Osteoblast (primary cell): ENCODE measurements at places on chromosomes 1 and 21.

DNA sequence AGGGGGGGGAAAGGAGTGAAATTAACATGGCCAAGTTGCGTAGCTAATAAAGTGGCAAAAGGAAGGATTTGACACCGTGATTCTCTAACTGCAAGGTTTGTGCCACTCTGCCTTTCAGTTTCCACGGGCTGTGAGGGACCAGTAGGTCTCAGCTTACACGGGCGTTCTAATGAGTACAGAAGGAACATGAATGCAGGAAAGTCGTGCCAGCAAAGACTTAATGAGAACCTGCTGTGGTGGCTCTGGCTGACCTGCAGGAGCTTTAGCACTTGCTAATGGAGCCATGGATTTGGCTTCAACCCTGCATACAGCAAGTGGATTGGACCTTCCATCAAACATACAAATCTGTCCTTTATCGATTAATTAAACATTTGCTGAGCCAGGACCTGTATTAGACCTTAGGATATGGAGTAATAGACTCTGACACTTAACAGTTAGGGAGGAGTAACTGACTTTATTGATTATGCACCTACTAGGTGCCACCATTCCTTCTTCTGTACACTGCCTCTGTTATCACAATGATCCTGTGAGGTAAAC lies 15.1 kb upstream of the PITHD1 start:
- no peak for DNase-seq

DNA sequence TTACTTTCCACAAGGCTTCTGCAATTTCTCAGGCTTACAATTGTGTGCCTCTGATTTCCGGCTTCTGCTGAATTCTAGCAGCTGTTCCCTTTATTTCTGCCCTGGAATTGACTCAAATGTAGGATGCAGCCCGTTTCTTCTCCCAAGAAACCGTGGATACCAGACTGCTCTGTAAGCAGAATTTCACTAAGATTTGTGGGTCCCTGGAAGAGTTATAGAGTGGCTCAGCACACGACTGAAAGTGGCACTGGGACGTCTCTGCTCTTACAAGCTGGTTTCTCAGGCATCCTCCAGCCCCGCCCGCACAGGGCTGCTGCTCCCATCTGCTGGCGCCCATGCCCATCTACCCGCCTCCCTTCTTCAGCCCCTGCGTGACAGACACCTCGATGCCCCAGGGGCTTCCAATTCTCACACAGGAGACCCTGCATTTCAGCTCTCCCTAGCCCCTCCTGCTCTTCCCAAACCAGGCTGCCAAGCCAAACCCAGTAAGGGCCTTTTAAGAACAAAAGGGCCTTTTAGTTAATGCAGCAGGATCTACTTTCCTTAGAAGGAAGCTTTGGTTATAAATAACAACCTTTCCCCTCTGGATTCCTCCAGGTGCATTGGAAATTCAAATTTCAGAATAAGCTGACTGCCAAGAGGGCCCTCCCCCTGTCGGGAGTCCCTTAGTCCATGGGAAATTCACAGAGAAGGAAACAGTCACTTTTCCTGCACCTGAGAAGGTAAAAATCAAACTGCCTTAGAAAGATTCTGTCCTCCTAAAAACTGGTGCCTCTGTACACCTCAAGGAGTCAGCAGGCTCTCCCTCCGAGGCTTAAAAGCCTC lies 45.4 kb upstream of the TENT5B start:
- DNase-seq = no peak

DNA sequence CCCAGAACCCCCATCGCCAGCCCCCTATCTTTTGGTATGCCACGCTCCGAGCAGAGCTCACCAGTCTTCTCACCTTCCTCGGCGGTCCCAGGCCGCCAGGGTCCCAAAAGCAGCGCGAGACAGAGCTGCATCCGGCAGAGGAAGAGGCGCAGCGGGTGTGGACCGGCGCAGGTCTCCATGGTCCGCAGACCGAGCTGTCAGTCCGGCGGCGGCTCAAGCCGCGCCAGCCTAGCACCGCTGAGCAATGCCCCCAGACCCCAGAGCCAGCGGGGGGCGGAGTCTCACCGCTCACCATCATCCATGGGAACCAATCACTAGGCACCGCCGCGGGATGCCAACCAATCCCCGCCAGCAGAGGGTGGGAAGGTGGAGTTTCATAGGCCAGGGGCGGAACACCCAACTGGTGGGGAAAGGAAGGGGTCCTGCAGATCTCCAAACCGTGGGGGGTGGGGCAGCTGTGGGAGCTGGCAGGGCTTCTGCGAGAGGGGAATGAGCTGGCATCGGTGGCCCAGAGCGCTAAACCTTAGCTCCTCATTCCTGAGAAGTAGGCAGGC lies at the start of gene EPHA10:
EPHA10 (minus strand) TSS at position 233 of the 554 bp plus-strand sequence; CDS start at position 179, 54 bp downstream.
- DNase-seq = no peak

DNA sequence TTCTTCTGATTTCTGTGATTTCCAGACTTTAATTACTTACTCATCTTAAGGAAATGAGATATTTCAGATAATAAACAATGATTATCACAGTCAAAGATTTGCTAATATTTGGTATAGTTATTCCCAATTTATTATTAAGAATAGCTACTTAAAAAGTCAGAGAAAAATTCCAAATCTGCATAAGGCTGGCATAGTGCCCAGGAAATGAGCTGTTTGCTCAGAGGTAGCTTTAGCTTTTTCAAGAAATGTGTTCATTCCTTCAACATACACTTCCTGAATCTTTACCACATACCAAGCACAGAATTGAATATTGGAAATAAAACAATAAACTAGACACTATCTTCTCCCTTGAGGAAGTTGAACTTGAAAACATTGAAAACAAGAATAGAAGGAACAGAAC lies 44.3 kb upstream of the KCNK1 start:
- DNase-seq = no peak
